ENCODE measurements at places on chromosomes 16 and 17. TPM values are rescaled to one million over a fixed set of nuclear protein-coding genes. Genes with fewer than 3 reads are reported as not detected.

The CHST5 gene
- not detected for total RNA-seq

The SLC12A3 gene
- total RNA-seq: not detected

The CEP295NL gene
- total RNA-seq: 2.2 TPM

The VAT1L gene
- 10.3 TPM for total RNA-seq

The PPP1R1B gene
- total RNA-seq: not detected

The SLC39A11 gene
- total RNA-seq: 6.8 TPM

The SLFN14 gene
- total RNA-seq: not detected

The NLRC3 gene
- total RNA-seq: 1.9 TPM

The TBC1D3B gene
- total RNA-seq: 1.5 TPM

The TIGD7 gene
- 2.6 TPM for total RNA-seq

The ST6GALNAC1 gene
- total RNA-seq: not detected

The BEAN1 gene
- total RNA-seq: not detected

The GRAPL gene
- total RNA-seq: 40.6 TPM

The HOXB6 gene
- total RNA-seq: 2.8 TPM

The PSME3 gene
- total RNA-seq: 86.4 TPM

The CRYBA1 gene
- not detected for total RNA-seq

The TMC7 gene
- total RNA-seq: 3.7 TPM

The TBC1D3L gene
- total RNA-seq: 2.0 TPM

The SPHK1 gene
- 102 TPM for total RNA-seq

The PRSS22 gene
- not detected for total RNA-seq

The C16orf54 gene
- total RNA-seq: not detected

The ITPRIPL2 gene
- 34.9 TPM for total RNA-seq

The MYLK3 gene
- total RNA-seq: 0.27 TPM

The TLCD3B gene
- total RNA-seq: 0.09 TPM

The MEIOB gene
- under 0.01 TPM for total RNA-seq

The AMFR gene
- total RNA-seq: 215 TPM

The CD300LB gene
- not detected for total RNA-seq

The ARHGDIG gene
- 3.5 TPM for total RNA-seq

The CDRT15 gene
- not detected for total RNA-seq

The AURKB gene
- 35.2 TPM for total RNA-seq

The EVPL gene
- not detected for total RNA-seq

The WFIKKN1 gene
- total RNA-seq: 0.09 TPM

The FNDC8 gene
- total RNA-seq: not detected

The SOX15 gene
- 0.28 TPM for total RNA-seq

The C16orf95 gene
- total RNA-seq: 4.1 TPM

The CSH2 gene
- not detected for total RNA-seq

The IGF2BP1 gene
- total RNA-seq: 1.6 TPM

The GPRC5C gene
- 0.09 TPM for total RNA-seq

The MRTFB gene
- 9.5 TPM for total RNA-seq
